Thyroid gland (tissue), 4 donors: ENCODE measurements at places on chromosomes 16 and 17.

GRCh38 chr17:77326076-77326591, 185.4 kb downstream of the SEC14L1 start:
- peaks cover 51% of the 10 kb centered on the region for H3K4me1 ChIP-seq
- peak overlapping the region; percentile 100 for H3K27ac ChIP-seq
- H3K27me3 ChIP-seq = no peaks in the 10 kb centered on the region
- H3K36me3 ChIP-seq = no peaks in the 10 kb centered on the region
- peak; percentile 2 for DNase-seq

GRCh38 chr17:44722254-44722653, 13.8 kb downstream of the DBF4B start:
- no peaks in the 10 kb centered on the region for H3K27me3 ChIP-seq
- no peaks in the 10 kb centered on the region for H3K36me3 ChIP-seq
- H3K4me1 ChIP-seq = no peaks in the 10 kb centered on the region
- no peak overlapping the region for H3K27ac ChIP-seq

GRCh38 chr17:58302919-58303585, 22.3 kb upstream of the MPO start:
- H3K27me3 ChIP-seq = no peaks in the 10 kb centered on the region
- H3K27ac ChIP-seq = no peak overlapping the region
- H3K4me1 ChIP-seq = no peaks in the 10 kb centered on the region
- no peak for DNase-seq
- no peak overlapping the region for H3K4me3 ChIP-seq
- no peaks in the 10 kb centered on the region for H3K36me3 ChIP-seq

DNA sequence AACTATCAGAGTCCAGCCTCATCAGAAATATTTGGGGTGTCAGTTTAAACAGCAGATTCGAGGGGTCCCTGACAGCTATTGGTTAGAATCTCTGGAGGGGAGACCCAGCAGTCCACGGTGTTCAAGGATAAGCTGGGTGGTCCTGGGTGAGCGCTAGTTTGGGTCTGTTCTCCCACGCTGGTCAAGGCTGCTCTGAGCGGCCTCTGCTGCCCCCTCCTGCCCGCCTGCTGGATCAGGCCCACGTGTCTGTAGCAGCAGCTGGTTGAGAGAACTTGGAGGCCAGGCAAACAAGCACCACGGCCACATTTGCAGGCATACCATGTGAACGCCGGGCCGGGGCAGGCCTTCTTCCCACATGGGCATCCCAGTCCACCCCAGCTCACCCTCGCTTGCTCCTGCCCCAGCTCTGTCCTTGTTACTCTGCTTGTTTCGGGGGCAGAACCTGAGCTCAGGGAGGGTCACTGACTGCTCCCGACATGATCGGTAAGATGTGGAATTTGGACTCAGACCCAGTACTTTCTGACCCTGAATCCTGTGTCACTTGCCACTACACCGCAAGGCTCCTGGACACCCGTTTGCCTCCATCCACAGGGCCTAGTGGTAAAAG, 7.4 kb downstream of the FOXF1 start:
- H3K4me1 ChIP-seq = no peaks in the 10 kb centered on the region
- H3K27me3 ChIP-seq = peaks cover 18% of the 10 kb centered on the region
- no peak overlapping the region for H3K27ac ChIP-seq
- peak; percentile 32 for DNase-seq
- no peaks in the 10 kb centered on the region for H3K36me3 ChIP-seq
- H3K4me3 ChIP-seq = no peak overlapping the region

DNA sequence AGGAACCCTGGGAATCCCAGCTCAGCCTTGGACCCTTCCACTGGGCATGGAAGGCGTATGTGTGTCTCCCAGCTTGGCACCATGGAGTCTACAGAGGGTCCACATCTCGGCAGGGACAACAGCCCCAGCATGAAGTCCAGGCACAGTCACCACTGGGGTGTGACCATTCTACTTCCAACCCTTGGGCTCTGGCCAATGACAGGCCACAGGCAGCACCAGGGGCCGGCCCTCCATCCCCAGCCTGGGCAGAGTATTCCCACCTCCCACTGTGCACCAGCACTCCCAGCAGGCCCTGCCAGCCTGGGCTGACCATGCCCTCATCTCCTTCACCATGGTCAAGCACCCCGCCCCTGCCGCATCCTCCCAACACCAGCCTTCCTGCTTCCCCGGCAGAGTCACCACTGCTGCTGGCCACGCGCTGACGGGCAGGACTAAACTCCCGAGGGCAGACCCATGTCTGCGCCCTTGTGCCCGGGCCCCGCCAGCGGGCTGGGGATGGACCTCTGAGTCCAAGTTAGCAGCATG, 9.5 kb upstream of the PPP1R27 start:
- no peaks in the 10 kb centered on the region for H3K4me1 ChIP-seq
- no peaks in the 10 kb centered on the region for H3K27me3 ChIP-seq

DNA sequence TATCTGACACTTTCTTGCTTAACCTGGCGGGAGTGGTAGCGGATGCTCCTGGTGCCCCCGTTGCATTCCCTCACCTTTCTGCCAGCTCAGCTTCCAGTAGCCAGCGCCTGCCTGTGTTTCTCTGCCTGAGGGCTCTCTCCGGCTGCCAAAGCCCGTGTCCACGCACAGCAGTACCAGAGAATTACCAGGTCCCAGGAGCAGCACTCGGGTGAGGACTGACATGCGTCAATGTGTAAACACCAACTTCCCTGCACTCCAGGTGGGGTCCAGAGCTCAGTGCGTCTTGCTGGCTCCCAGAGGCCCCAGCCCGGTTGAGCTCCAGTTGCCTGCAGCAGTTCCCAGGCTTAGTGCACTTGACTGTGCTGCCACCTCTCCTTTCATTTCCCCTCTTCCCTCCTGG, 54.8 kb downstream of the CDH13 start:
- no peak overlapping the region for H3K4me3 ChIP-seq
- no peaks in the 10 kb centered on the region for H3K4me1 ChIP-seq
- no peak for DNase-seq
- no peak overlapping the region for H3K27ac ChIP-seq

GRCh38 chr17:35894206-35894605, 14.0 kb upstream of the CCL5 start:
- peaks cover 3% of the 10 kb centered on the region for H3K4me1 ChIP-seq
- no peak for DNase-seq
- H3K27ac ChIP-seq = no peak overlapping the region
- H3K27me3 ChIP-seq = no peaks in the 10 kb centered on the region
- H3K4me3 ChIP-seq = no peak overlapping the region

DNA sequence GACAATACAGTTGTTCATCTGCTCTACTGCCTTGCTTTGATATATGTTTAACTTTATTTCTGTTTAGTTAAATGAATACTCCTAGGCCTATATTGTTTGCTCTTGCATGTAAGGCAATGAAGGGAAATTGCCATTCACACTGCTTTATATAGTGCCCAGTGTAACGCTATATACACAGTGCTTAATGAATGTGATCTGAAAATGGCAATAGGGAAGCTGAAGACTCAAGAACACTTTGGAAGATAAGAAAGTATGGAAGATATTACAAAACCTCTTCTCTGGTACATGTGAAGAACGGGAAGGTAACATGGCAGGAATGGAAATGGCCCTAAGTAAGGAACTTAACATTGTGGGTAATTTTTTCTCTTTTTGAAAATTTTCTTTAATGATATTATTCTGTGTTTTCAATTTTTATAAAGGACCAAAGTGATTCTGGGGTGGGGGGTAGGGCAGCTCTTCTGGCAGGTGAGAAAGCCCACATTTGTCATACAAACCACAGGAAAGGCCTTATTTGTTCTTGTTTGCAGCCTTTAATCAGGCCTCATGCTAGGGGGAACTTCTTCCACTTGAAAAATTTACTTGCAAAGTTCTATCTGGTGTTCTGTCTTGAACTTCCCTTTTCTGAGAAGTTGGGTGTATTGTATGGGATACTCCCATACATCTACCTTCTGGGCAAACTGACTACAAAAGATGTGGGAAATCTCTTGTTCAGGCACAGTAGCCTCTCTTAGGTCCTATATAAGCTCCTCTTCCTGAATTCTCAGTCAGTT, 100.8 kb upstream of the CORO6 start:
- no peaks in the 10 kb centered on the region for H3K36me3 ChIP-seq
- peaks cover 46% of the 10 kb centered on the region for H3K4me1 ChIP-seq
- H3K4me3 ChIP-seq = no peak overlapping the region
- H3K27me3 ChIP-seq = no peaks in the 10 kb centered on the region

DNA sequence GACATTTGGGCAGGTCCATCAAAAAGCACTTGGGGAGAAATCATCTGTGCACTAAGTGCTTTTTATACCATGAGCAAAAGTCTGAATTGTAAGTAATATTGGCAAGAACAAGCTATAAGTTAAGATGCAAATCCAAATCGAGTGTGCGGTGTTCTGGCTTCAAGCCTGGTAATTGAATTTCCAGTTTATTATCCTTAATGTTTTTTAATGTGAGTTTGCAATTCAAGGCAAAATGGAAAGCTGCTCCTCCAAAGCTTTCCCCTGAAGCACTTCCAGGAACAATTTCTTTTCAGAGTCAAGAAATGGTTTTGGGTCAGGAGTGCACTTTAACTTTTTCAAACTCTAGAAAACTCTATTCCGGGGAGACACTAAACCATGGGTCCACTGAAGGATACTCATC, 445.7 kb downstream of the TOX3 start:
- no peaks in the 10 kb centered on the region for H3K4me1 ChIP-seq
- no peaks in the 10 kb centered on the region for H3K36me3 ChIP-seq
- no peak overlapping the region for H3K27ac ChIP-seq

DNA sequence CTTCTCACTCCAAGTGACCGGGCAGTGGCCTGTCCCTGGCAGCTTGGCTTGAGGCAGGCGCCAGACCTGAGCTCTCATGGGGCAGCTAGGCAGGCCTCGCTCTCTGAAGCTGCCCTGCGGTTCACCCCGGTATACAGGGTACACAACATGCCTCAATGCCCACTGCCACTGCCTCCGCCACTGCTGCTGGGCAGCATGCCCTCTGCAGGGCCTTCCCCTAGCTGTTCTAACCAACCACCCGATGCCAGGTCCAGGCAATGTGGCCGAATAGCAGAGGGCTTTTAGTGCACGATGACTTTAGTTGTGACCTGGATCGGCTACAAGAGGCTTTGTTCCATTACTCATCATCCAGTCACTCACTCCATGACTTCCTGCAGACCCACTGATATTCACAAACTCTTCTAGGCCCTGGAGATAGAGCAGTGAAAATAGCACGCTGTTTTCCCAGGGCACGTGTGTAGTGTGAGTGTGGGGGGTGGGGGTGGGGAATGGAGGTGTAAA, 19.7 kb downstream of the CDC42EP4 start:
- H3K27me3 ChIP-seq = no peaks in the 10 kb centered on the region
- no peaks in the 10 kb centered on the region for H3K36me3 ChIP-seq
- H3K4me1 ChIP-seq = peaks cover 73% of the 10 kb centered on the region
- peak; percentile 99 for DNase-seq
- H3K27ac ChIP-seq = peak overlapping the region; percentile 94
- no peak overlapping the region for H3K4me3 ChIP-seq

GRCh38 chr16:4687946-4688673, 5.3 kb upstream of the NUDT16L1 start:
- H3K4me3 ChIP-seq = no peak overlapping the region
- H3K4me1 ChIP-seq = peaks cover 9% of the 10 kb centered on the region
- no peaks in the 10 kb centered on the region for H3K27me3 ChIP-seq
- no peak for DNase-seq
- peaks cover 28% of the 10 kb centered on the region for H3K36me3 ChIP-seq
- no peak overlapping the region for H3K27ac ChIP-seq

DNA sequence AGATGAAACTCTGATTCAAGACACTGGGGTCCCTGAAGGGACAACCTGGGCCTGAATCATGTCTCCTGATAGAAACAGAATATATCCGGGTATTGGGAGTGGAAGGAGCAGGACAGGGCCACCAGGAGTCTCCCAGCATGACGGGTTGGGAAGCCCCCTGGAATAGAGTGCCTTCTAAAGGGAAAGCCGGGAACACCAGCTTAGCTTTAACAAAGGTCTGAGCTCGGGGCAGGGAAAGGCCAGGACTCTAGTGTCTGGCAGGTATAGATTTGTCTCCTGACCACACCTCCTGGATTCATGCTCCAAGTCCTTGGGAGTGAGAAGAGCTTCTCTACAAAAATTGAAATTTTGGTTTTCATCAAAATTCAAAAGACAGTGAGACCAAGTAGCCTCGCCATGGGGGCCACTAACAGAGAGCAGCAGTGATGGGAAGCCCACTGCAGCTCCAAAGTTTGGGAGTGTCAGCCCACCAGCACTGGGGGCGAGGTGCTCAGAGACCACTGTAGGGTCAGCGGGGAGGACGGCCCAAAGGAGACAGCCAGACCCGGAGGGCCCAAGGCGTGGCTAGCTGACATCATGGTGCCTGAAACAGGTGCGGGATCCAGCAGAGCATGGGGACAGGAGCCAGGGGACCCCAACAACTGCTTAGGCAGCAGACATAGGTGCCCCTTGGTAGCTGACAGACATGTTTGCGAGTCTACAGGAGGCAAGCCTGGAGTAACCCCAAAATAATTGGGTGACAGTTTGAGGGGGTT, 81.0 kb downstream of the C16orf78 start:
- H3K36me3 ChIP-seq = no peaks in the 10 kb centered on the region
- no peaks in the 10 kb centered on the region for H3K4me1 ChIP-seq
- H3K27me3 ChIP-seq = no peaks in the 10 kb centered on the region
- H3K27ac ChIP-seq = no peak overlapping the region
- no peak for DNase-seq

GRCh38 chr16:83928341-83929055, 24.5 kb upstream of the OSGIN1 start:
- H3K4me3 ChIP-seq = no peak overlapping the region
- H3K27me3 ChIP-seq = no peaks in the 10 kb centered on the region
- no peaks in the 10 kb centered on the region for H3K36me3 ChIP-seq
- H3K27ac ChIP-seq = no peak overlapping the region
- H3K4me1 ChIP-seq = no peaks in the 10 kb centered on the region
- DNase-seq = no peak

- H3K4me1 ChIP-seq = no peaks in the 10 kb centered on the region
- no peaks in the 10 kb centered on the region for H3K36me3 ChIP-seq
- H3K27ac ChIP-seq = no peak overlapping the region
- H3K4me3 ChIP-seq = no peak overlapping the region
- DNase-seq = no peak
Measured at GRCh38 chr17:44473367-44473766, 29.8 kb downstream of the GPATCH8 start.

DNA sequence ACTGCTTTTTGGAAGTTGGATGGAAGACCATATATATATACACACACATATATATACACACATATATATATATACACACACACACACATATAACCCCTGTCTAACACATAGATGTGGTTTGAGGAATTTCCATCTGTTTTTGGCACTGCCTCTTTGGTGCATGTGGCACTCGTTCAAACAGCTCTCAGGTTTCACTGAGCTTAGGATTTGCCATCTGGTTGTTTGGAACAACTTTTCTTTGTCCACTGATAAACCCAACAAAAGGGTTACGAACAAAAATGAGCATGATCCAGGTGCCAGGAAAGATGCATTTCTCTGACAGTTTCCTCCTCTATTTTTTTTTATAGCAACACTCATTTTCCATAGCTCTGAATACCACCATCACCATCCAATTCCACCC, 14.6 kb upstream of the KCNJ16 start:
- H3K27me3 ChIP-seq = no peaks in the 10 kb centered on the region
- H3K27ac ChIP-seq = no peak overlapping the region
- DNase-seq = peak; percentile 40
- H3K4me3 ChIP-seq = no peak overlapping the region
- H3K36me3 ChIP-seq = no peaks in the 10 kb centered on the region
- H3K4me1 ChIP-seq = peaks cover 11% of the 10 kb centered on the region

GRCh38 chr17:35865412-35866340, 3.0 kb downstream of the HEATR9 start:
- no peaks in the 10 kb centered on the region for H3K36me3 ChIP-seq
- no peaks in the 10 kb centered on the region for H3K4me1 ChIP-seq
- H3K27me3 ChIP-seq = no peaks in the 10 kb centered on the region
- no peak for DNase-seq
